Brain microvascular endothelial cell (primary cell): ENCODE measurements at places on chromosomes 7 and 10.

GRCh38 chr7:154775681-154776080 lies 227.2 kb downstream of the PAXIP1 start:
- no peak for DNase-seq

- no peak for DNase-seq
Observed at GRCh38 chr7:158549176-158549615, 38.4 kb downstream of the PTPRN2 start.

GRCh38 chr10:122154031-122154544 lies 117.0 kb upstream of the BTBD16 start:
- no peak for DNase-seq

GRCh38 chr10:7043055-7043653 lies 367.7 kb downstream of the SFMBT2 start:
- DNase-seq, result no peak

- no peak for DNase-seq
Observed at GRCh38 chr10:131743190-131744151, 157.3 kb upstream of the PPP2R2D start.

DNA sequence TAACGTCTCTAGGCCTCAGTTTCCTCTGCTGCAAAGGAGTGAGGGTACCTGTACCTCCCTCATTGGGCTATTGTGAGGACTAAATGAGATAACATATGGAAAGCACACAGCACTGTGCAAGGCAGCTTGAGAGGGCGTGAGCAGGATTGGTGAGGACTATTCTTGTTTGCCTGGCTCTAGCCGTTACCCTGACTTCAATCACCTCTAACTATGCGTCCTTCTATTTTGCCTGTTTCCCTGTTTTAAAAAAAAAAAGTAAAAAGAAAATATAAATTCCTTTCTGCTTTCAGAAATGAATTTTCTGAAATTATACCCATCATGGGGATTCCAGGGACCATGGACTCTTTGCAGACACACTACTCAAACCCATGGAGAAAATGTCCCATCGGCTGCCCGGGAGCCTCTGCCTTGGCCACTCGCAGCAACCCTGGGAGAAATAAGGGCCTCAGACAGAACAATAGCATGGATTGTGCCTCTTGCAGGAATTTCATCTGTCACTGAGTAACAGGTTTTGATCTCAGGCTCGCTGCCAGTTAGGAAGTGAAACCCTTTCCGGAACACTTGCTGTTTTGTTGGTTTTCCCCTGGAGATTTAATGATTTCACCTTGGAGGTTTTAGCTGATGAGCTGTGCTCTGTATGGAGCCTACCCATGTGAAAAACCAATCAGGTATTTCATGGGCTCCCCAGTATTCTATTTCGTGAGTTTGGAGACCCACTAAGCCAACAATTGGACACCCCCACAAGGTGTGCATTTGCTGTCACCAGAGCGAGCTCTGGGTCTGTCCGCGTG lies 55.6 kb downstream of the STEAP1B start:
- DNase-seq, result no peak

DNA sequence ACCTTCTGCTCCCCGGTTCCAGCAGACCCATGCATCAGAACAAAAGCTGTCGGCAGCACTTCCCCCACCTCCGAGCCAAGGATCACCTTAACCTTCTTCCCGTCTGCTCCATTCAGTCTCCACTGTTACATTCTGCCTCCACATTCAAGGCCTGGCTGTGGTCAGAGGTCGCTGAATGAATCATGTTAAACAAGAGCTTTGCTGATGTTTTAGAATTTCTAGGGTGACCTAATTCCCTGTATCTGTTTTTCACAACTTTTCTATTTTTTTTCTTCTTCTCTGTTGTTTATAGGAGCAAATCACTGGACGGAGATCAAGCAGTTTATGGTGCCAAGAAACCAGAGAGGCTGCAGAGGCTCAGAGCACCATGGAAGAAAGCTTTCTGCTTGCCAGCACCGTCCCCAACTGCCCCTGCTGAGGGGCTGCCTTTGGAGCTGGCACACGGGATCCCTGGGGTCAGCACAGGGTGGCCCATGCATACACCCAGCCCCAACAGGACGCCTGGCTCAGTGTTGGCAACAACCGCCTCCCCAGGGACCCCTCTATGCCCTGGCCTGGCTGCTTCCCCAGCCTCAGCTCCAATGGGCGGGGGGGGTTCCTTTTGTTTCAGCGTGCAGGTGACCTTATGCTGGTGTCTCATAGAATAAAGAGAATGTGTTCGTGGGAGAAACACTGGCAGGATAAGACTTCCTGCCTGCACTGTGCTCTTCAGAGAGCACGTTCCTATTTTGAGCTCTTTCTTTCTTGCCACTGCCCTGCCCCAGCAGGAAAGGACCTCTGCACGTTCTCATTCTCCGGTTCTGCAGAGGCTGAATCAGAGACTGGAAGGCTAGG lies 182.7 kb upstream of the LYZL2 start:
- DNase-seq, result peak; percentile 86

- DNase-seq, result no peak
Observed at GRCh38 chr10:128398118-128398517, 271.9 kb upstream of the MKI67 start.

DNA sequence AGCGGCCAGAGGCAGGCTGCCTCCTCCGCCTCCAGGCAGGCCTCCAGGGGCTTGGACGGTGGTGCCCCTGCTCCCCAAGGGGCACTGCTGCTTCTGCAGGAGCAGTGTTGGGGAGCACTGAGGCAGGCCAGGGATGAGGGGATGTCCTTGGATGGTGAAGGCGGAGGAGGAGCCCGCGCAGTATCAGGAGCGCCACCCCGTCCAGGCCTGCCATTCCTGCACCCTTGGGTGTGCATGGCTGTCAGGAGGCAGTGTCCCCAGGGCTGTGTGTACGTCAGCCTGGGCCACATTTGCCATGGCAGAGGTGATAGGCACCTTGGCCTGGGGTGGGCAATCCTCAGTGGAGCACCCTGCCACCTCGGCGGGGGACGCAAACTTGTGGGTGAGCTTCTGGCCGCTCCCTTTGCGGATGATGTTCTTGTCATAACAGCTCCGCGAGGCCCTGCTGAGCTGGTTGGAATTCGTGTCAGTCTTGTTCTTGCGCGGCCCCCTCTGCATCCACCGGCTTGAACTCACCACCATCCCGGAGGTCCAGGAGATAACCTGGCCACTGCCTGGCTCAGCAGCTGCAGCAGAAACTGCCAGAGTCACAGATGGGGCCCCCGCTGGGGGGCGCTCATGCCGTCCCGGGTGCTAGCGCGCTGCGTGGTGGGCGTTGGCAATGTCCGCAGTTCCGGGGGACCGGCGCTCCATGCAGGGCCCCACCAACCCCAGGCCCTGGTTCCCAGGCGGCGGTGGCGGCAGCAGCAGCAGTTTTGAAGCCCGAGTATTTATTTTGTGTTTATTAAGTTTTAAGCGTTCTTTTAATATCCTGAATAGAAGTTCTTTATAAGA lies 182.3 kb upstream of the ADCY1 start:
- DNase-seq, result no peak

DNA sequence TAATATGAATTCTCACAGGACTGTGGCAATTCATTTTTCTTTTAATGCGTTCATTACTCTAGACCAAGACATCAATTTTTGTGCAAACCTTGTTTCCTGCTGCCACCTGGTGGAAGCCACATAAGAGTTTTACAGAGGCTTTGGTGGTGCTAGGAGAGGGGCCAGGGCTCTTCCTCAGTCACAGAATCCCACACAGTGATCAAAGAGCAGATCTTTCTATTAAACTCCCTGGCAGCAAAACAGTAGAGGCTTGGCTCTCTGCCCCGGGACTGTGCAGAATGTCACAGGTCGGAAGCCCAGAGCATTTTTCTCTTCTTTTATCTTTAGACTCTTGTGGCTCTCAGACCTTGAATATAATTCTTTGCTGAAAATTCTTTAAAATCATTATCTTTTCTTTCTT lies 506.4 kb upstream of the C7orf33 start:
- peak; percentile 58 for DNase-seq

DNA sequence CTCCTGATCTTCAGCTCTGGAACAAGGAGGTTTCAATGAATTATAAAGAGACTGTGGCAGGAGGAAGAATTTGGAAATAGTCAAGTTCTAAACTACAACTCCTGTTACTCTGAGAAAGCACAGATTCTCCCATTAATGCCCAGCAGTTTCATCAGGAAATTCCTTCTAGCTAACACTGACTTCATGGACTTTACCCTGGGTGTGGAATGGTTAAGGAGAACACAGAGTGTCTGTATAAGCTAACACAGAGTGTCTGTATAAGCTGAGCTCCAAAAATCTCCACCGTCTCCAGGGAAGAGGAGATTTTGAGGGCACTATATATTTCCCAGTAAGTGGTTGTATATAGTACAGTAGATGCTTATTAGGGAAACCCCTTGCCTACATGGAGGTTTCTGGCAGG lies 675.5 kb downstream of the XPNPEP1 start:
- no peak for DNase-seq

GRCh38 chr10:129898706-129899268 lies 65.3 kb downstream of the EBF3 start:
- no peak for DNase-seq

DNA sequence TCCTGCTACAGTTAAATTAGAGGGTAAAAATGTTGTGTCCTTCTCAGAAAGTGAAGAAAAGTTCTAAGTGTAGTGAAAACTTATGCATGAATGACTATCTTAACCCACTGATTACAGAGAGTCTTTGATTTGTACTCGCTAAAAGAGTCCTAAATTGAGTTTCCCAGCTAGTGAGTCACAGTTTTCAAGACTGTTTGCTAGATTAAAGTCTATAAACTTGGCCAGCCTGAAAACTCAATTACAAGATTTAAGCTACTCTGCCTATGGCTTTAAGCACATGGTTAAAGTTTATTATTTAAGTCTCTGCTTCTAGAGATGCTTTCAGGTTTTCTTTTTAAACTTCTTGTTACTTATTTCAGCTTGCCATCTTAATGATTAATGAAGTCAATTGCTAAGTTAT lies 44.4 kb downstream of the MRPS24 start:
- DNase-seq, result no peak
